ENCODE measurements at places on chromosomes 1 and 21.

- DNase-seq: no peak
These were observed 125.8 kb downstream of the PLPP3 start for GRCh38 chr1:56453417-56454078.

- DNase-seq: no peak
These were observed 3.0 kb downstream of the USP1 start for GRCh38 chr1:62439652-62440371.

DNA sequence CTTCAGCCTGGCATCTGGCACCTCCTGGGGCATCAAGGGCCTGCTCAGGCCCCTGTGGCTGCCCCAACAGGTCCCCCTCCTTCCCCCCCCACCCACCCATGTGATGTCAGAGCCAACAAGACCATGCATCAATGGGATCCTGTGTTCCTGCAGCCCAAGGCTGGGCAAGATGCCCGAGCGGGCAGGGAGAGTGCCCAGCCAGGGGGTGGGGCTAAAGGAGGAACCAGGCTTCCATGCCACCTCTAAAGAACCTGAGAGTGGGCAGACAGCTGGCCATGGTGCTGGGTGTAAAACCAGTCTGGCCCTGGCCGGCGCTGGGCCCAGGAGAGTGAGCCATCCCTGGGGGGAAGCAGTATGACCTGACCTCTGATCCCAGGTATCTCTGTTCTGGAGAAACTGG, 7.6 kb downstream of the COL16A1 start:
- no peak for DNase-seq

- no peak for DNase-seq
These were observed 1015.4 kb downstream of the AMY1C start for GRCh38 chr1:104765085-104765484.

Measured in SHP77 (cell line).